GM06990 (cell line): ENCODE measurements at places on chromosomes 11 and 22.

- no peak for DNase-seq
Observed at GRCh38 chr22:45155050-45155840, 8.5 kb upstream of the NUP50 start.

GRCh38 chr11:112279901-112280267 lies 19.2 kb upstream of the PLET1 start:
- peak; percentile 71 for DNase-seq

DNA sequence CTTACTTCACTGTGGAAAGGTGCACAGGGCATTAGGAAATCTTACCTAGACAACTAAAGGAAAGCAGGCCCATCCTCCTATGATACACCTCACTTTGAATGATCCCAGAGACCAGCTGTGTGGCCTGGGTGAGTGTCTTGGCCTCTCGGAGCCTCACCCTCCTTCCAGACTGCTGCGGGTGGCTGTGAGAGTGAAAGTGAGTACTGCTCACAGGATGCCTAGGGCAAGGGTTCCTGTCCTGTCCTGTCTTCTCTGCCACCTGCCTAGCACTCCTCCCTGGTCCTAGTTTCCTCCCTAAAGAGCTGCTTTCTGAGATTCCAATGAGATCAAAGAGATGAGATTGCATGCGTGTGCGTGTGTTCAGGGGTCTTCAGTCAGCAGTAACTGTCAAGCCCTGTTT lies 19.5 kb upstream of the ADORA2A start:
- DNase-seq = no peak

- DNase-seq = no peak
Observed at GRCh38 chr22:23518376-23519187, 61.5 kb downstream of the IGLL1 start.
